Naive B cell (primary cell): ENCODE measurements at places on chromosomes 11 and 22. TPM values are rescaled to one million over a fixed set of nuclear protein-coding genes. Genes with fewer than 3 reads are reported as not detected.

DNA sequence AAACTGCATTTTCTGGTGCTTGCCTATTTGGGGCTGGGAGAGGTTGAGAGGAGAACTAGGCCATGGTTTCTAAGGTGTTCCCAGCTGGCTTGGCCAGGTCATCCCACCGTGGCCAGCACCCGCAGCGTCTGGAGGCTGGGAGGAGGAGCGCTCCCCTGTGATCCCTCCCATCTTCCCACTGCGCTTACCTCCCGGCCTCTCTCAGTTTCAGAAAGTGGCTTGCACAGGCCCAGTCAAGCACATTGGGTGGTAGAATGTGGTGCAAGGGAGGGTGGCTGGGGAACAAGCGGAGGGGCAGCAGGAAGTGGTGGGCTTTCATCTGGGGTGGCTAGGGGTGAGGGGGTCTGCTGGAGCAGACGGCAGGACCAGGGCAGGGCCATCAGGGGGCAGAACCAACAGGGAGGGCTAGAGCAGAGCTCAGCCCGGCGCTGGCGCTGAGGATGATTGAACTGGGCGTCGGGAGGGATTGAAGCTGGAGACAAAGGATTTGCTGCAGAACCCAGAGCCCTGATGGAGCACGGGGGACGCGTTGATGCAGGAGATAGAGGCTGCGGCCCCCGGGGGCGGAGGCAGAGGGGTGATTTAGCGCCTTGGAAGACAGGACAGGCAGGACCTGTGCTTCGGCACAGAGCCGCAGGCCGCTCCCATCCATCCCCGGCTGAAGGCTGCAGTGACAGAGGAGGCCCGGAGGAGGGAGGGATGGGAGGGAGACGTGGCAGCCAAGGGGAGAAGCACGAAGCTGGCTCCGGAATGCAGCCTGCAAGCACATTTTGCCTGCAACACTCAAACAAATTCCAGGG is 76.0 kb downstream of the TRIM29 start:
- no peak overlapping the region for H3K4me3 ChIP-seq
- no peak overlapping the region for H3K27ac ChIP-seq
- no peak for DNase-seq
- H3K36me3 ChIP-seq: no peaks in the 10 kb centered on the region

GRCh38 chr22:32142600-32142999 is 16.5 kb downstream of the C22orf42 start:
- peak overlapping the region; percentile 16 for H3K27ac ChIP-seq
- H3K4me1 ChIP-seq: peaks cover 26% of the 10 kb centered on the region
- peaks cover 6% of the 10 kb centered on the region for H3K36me3 ChIP-seq
- H3K4me3 ChIP-seq: no peak overlapping the region
- no peaks in the 10 kb centered on the region for H3K27me3 ChIP-seq

DNA sequence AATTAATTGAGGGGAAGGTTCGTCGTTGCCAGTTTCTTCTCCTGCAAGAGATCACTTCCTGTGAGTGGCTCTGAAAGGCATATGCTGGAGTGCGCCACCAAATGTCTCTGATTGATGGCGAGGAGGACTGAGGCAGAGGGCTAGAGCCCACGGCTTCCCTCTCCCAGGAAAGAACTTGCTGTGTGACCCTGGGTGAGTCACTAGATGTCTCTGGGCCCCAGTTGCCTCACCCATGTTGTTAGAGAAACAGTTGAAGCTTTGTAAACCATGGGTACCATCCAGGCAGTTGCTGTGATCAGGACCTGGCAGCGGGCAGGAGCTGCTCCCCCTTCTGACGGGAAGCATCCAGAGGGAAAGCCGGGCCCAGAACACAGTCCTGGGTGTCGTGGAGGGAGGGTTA is 3.2 kb downstream of the ABCG4 start:
- no peak overlapping the region for H3K4me3 ChIP-seq
- peaks cover 68% of the 10 kb centered on the region for H3K27me3 ChIP-seq
- peaks cover 22% of the 10 kb centered on the region for H3K4me1 ChIP-seq
- no peaks in the 10 kb centered on the region for H3K36me3 ChIP-seq
- no peak overlapping the region for H3K27ac ChIP-seq

The MPZL2 gene
- polyA plus RNA-seq: not detected

The RFPL1 gene
- polyA plus RNA-seq: not detected

The HPS5 gene
- polyA plus RNA-seq: 26.8 TPM

The BTG4 gene
- not detected for polyA plus RNA-seq

The HPX gene
- not detected for polyA plus RNA-seq

DNA sequence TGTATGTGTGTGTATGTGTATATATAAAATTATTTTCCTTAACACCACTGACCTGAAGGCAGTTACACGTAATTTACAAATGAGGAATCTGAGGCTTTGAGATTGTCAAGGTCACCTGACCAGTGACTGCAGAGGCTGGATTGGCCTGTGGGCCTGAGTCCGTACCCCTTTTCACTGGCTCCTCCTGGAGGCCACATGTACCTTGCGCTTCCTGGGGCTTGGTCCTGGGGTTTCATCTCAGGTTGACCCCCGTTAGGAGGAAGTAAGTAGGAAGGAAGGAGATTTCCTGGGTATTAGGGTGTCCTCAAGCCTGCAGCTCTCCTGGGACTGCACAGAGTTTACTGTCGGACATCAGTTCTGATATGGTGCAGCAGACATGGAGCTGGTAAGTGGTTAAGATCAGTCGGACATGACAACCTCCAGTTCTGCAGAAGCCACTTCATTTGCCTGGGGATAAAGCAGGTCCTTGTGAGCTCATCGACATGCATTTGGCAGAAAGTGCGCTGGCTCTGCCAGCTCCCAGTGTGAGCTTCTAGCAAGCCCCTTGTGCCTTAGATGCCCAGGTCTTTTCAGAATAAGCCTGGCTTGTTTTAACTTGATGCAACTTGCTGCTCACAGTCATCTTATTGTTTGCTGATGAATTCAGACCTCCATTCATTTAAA is 36.6 kb downstream of the ST3GAL4 start:
- H3K36me3 ChIP-seq: no peaks in the 10 kb centered on the region
- H3K4me3 ChIP-seq: no peak overlapping the region
- peak overlapping the region; percentile 16 for H3K27ac ChIP-seq
- DNase-seq: no peak
- H3K4me1 ChIP-seq: peaks cover 5% of the 10 kb centered on the region

DNA sequence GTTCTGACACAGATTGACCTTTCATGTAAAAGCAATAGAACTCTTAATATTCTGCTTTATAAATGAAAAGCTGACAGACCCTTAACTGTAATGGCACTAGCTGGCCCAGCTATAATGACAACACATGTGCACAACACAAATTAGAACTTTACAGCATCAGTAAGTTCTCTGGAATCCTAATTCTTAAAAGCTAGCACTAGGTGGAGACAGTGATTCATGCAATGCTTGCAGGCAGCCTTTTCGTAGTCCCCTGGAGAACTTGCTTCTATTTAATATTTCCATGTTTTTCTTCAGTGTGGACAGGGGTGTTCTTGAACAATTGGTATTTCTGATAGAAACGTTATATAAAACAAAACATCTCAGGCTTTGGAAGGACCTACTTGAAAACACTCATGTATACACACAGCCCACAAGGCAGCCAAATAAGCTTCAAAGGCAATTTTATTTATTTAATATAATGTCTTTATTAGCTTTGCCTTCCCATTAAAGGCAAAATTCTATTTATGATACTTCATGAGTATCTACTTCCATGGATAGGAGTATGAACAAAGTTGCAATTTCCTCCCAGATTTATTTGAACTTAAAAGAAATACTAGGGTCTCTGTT is 374.3 kb upstream of the MPPED2 start:
- no peaks in the 10 kb centered on the region for H3K4me1 ChIP-seq
- no peaks in the 10 kb centered on the region for H3K36me3 ChIP-seq
- H3K4me3 ChIP-seq: no peak overlapping the region
- no peak overlapping the region for H3K27ac ChIP-seq
- DNase-seq: no peak

The SGSM1 gene
- 0.97 TPM for polyA plus RNA-seq

DNA sequence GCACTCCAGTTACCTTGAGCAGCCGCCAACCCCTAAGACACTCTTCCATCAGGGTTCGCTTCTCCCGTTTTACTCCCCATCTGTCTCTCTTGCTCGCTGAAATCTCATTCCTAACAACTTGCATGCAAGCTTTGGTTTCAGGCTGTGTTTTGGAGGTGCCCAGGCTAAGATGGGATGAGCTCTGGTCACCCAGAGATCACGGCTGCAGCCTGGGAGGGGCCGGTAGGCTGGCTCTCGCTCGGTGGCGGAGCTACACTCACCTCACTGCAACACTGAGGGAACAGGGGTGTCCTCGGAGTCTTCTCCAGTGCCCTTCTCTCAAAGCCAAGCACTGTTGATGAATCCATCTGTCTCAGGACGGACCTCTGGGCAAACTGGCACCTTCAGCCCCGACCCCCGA is 197.5 kb downstream of the BARX2 start:
- no peak for DNase-seq
- no peak overlapping the region for H3K27ac ChIP-seq
- H3K36me3 ChIP-seq: no peaks in the 10 kb centered on the region
- H3K4me1 ChIP-seq: no peaks in the 10 kb centered on the region

DNA sequence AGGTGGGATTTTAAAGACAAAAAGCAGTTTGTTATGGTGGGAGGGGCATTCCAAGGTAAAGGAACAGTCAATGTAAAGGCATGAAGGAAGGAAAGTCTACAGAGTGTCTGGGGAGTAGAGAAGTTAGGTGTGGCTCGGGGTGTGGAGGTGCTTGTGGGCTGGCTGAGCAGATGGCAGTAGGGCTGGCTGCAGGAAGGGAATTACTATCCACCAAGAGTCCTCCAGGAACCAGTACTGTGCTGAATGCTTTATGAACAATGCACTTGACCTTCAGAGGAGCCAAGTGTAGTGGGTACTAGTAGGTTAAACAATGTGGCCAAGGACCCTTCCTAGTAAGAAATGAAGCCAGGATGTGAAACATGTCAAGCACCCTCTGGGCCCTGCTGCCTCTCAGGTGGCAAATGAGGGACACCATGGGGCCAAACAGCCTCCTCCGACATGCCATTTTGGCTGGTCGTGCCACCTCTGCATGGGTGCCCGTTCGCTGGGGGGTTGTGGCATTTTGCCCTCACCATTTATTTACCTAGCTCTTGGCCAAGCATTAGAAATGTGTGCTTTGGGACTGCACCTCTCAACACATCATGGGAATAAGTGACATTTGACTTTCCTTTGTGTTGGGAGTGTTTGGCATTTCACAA is 123.6 kb upstream of the TENM4 start:
- no peak for DNase-seq
- no peaks in the 10 kb centered on the region for H3K4me1 ChIP-seq
- peaks cover 3% of the 10 kb centered on the region for H3K27me3 ChIP-seq
- H3K27ac ChIP-seq: no peak overlapping the region
- H3K36me3 ChIP-seq: no peaks in the 10 kb centered on the region

DNA sequence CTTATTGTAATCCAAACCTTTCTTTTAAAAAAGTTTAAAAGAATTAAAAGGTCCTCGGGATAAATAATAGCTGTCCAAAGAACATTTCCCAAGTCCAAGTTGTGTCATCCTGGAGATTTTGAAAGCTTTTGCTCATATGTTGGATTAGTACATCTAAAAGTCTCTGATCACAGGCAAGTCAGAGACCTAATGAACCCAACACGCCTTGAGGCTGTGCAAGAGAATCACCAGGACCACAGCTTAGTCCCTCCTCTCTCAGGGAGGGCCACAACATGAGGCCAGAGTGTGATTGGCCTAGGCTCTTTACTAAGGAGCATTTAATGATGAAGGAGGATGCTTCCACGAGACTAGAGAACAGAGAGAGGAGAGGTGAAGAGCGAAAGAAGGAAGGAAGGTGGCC is 98.7 kb upstream of the OR5AK2 start:
- H3K4me3 ChIP-seq: no peak overlapping the region
- H3K27ac ChIP-seq: no peak overlapping the region
- no peaks in the 10 kb centered on the region for H3K27me3 ChIP-seq
- H3K36me3 ChIP-seq: no peaks in the 10 kb centered on the region

GRCh38 chr11:105179542-105180278 is 40.1 kb upstream of the CARD18 start:
- H3K4me1 ChIP-seq: no peaks in the 10 kb centered on the region
- no peak overlapping the region for H3K4me3 ChIP-seq
- peaks cover 8% of the 10 kb centered on the region for H3K27me3 ChIP-seq
- no peak overlapping the region for H3K27ac ChIP-seq
- DNase-seq: no peak

DNA sequence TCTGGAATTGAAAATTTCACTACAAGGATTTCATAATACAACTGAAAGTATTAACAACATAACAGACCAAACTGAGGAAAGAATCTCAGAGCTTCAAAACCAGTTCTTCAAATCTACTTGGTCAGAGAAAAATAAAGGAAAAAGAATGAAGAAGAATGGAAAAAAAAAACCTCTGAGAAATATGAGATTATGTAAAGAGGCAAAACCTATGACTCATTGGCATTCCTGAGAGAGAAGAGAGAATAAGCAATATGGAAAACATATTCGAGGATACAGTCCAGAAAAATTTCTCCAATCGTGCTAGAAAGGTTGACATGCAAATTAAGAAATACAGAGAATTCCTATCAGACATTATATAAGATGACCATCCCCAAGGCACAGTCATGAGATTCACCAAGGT is 23.4 kb upstream of the GPR83 start:
- DNase-seq: no peak
- no peaks in the 10 kb centered on the region for H3K27me3 ChIP-seq
- H3K27ac ChIP-seq: no peak overlapping the region
- peaks cover 55% of the 10 kb centered on the region for H3K36me3 ChIP-seq
- H3K4me1 ChIP-seq: peaks cover 17% of the 10 kb centered on the region

The CYTH4 gene
- 29.3 TPM for polyA plus RNA-seq

GRCh38 chr11:45092901-45093760 is 53.3 kb upstream of the PRDM11 start:
- DNase-seq: no peak
- peaks cover 25% of the 10 kb centered on the region for H3K27me3 ChIP-seq
- H3K4me3 ChIP-seq: peak overlapping the region; percentile 23
- peaks cover 33% of the 10 kb centered on the region for H3K4me1 ChIP-seq
- H3K36me3 ChIP-seq: no peaks in the 10 kb centered on the region
- H3K27ac ChIP-seq: no peak overlapping the region

The UBASH3B gene
- polyA plus RNA-seq: 5.5 TPM

GRCh38 chr11:88555829-88556202 is 218.3 kb upstream of the CTSC start:
- H3K4me1 ChIP-seq: no peaks in the 10 kb centered on the region
- H3K27ac ChIP-seq: no peak overlapping the region
- no peak overlapping the region for H3K4me3 ChIP-seq
- H3K36me3 ChIP-seq: no peaks in the 10 kb centered on the region
- H3K27me3 ChIP-seq: peaks cover 3% of the 10 kb centered on the region

The CAT gene
- 207 TPM for polyA plus RNA-seq

The SYCE3 gene
- polyA plus RNA-seq: not detected

The TMEM121B gene
- not detected for polyA plus RNA-seq

DNA sequence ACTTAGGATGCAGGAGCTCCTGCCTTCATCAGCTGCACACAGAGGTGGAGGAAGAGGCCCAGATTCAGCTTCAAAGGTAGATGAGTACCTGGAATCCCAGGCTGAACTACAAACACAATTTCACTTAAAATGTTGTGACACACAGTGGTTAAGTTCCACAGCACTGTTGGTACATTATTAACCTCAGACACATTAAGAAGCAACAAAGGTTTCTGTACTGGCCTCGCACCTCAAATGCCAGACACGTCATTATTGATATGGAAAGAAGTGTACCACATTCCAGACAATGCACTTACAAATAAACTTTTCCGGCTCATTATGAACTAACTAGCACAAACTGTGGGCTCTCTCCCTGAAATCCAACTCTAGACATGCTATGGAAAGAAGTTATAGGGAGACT is 34.6 kb downstream of the PRDM10 start:
- peaks cover 10% of the 10 kb centered on the region for H3K36me3 ChIP-seq
- H3K4me3 ChIP-seq: no peak overlapping the region
- no peak overlapping the region for H3K27ac ChIP-seq
- H3K4me1 ChIP-seq: peaks cover 30% of the 10 kb centered on the region
